Neural crest cell (in vitro differentiated cells): ENCODE measurements at places on chromosomes 7 and 10. TPM values are rescaled to one million over a fixed set of nuclear protein-coding genes. Genes with fewer than 3 reads are reported as not detected.

DNA sequence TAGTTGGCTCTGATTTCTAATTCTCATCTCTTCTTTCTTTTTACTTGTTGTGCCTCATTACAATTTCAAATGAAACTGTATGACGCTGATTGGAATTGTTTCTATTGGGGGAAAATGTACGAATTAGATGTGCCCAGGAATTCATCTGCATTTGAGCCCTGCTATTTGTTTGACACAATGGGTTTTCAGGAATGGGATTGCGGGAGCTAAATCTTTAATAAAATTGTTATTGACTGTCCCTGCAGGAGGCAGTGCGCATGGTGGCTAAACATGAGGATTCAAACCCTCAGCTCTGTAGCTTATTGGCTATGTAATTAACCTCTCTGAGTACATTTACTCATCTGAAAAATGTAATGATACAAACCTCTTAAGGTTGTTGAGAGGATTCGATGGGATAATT lies 181.6 kb downstream of the NXPH1 start:
- no peak for DNase-seq

Gene RAB19
- not detected in 2 replicates for total RNA-seq

- peak; percentile 16 for DNase-seq
Observed at GRCh38 chr7:82605247-82605864, 161.8 kb upstream of the CACNA2D1 start.

GRCh38 chr7:149414745-149415390 lies 46.0 kb downstream of the ZNF777 start:
- DNase-seq, result peak; percentile 59

Gene OR2F1
- not detected in 2 replicates for total RNA-seq

Gene OR6V1
- total RNA-seq, result not detected in 2 replicates

Gene PAX4
- total RNA-seq, result not detected in 2 replicates

Gene CCDC7
- total RNA-seq, result 5.2 and 5.4 TPM in 2 replicates

Gene AGBL3
- 3.5 and 5.5 TPM in 2 replicates for total RNA-seq

DNA sequence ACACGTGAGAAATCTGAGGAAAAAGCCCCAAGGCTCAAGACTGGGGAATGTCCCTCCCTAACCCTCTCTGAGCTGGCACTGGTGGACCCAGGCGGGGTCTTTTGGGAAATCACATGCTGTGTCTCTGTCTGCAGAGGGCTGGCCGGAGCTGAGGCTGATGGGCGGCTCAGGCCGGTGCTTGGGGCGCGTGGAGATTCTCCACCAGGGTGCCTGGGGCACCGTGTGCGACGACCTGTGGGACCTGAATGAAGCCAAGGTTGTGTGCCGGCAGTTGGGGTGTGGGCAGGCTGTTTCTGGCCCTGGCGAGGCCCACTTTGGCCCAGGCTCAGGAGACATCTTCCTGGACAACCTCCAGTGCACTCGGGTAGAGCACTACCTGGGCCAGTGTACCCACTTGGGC lies 65.7 kb downstream of the CUZD1 start:
- no peak for DNase-seq

- DNase-seq, result no peak
Observed at GRCh38 chr10:49817845-49818244, 55.7 kb upstream of the OGDHL start.

Gene FAM131B
- 15.0 and 15.5 TPM in 2 replicates for total RNA-seq
